ENCODE measurements at places on chromosomes 1 and 21.

- DNase-seq = no peak
Measured at GRCh38 chr1:29708381-29708780, 472.1 kb downstream of the PTPRU start.

DNA sequence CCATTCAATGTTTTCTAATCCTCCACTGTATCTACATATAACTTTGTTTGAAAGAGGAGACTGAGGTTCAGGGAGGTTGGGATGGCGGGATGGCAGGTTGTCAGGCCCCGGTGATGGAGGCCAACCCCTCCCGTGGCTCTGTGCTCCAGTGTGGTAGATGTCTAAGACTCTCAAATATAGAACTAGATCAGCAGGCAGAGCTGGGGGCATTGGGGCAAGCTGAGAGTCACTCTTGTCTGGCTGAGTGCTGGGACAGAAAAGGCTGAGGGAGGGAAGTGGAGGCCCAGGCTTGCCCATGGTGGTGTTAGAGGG is 1.7 kb downstream of the IL6R start:
- DNase-seq = no peak

- DNase-seq = no peak
Measured at GRCh38 chr1:170498876-170499275, 33.1 kb upstream of the GORAB start.

- no peak for DNase-seq
Measured at GRCh38 chr1:115266729-115267421, 71.2 kb downstream of the NGF start.

DNA sequence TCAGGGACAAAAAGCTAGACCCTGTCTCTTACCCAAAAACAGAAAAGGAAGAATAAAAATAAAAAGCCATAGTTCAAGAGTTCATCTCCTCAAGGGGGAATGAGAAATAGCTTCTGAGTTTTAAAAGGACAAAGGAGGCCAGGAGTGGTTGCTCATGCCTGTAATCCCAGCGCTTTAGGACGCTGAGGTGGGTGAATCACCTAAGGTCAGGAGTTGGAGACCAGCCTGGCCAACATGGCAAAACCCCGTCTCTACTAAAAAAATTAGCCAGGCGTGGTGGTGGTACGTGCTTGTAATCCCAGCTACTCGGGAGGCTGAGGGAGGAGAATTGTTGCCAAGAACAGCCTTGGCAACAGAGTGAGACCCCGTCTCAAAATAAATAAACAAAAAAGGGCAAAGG is 38.6 kb upstream of the CPLANE2 start:
- no peak for DNase-seq

GRCh38 chr1:224182866-224183590 is at the start of gene DEGS1:
TSS of gene DEGS1 (plus strand) at chr1:224183240. CDS start at chr1:224183337, 97 bp downstream.
- peak; percentile 66 for DNase-seq

DNA sequence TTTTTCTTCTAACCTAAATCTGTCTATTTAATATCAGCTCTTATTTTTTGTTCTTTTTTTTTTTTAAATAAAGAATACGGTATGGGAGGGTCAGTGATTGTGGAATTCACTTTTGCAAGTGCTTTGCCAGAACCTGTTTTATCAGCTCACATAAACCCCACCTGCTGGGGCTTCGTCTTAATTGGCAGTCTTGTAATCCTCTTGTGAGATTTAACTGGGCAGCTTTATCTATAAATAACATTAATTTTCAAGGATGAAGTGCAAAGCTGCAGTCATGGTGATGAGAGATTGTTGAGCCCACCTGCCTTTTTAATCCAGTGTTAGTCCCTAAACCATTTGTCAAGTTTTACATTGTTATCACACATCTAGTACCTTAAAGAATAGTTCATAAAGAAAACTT is 18.2 kb upstream of the PDC start:
- DNase-seq = no peak

DNA sequence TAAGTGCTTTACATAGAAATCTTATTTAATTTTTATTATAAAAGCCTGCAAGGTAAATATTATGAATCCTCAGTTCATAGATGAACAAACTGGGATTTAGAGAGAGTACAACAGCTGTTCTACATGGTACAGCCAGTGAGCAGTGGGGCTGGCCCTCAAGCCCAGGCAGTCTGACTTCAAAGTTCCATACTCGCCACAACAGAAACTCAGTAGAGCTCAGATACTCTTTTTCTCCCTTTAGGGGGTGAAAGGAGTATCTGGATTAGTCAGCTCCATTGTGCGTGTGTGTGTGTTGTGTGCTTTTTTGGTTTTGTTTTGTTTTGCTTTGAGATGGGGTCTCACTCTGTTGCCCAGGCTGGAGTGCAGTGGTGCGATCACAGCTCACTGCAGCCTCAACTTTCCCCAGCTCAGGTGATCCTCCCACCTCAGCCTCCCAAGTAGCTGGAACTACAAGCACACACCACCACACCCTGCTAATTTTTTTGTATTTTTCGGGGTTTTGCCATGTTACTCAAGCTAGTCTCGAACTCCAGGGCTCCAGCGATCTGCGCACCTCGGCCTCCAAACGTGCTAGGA is 378.5 kb downstream of the SMYD3 start:
- DNase-seq = no peak

DNA sequence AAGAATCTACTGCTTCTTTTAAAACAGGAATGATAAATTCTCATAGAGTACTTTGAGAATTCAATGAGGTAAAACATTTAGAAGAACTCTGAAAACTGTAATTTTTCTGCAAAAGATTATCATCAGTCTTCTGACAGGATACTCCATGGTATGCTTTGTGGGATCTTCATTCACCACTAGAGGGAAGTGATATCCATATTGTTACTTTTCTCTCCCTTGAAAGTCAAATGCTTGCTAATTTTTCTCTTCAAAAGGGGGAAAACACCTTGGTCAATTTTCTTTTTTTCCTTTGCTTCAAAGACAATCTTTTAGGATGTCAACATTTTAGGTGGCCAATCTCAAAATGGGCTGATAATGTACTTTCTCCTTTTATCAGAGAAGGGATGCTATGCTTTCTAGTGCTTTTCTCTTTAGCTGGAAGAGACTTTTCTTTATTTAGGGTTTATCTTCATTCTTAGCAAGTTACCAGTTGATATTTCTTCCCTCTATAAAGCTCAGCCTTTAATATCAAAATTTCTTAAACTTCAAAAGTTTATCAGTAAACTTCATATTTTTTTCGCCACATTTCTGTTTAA is 95.5 kb downstream of the NEGR1 start:
- DNase-seq = no peak

DNA sequence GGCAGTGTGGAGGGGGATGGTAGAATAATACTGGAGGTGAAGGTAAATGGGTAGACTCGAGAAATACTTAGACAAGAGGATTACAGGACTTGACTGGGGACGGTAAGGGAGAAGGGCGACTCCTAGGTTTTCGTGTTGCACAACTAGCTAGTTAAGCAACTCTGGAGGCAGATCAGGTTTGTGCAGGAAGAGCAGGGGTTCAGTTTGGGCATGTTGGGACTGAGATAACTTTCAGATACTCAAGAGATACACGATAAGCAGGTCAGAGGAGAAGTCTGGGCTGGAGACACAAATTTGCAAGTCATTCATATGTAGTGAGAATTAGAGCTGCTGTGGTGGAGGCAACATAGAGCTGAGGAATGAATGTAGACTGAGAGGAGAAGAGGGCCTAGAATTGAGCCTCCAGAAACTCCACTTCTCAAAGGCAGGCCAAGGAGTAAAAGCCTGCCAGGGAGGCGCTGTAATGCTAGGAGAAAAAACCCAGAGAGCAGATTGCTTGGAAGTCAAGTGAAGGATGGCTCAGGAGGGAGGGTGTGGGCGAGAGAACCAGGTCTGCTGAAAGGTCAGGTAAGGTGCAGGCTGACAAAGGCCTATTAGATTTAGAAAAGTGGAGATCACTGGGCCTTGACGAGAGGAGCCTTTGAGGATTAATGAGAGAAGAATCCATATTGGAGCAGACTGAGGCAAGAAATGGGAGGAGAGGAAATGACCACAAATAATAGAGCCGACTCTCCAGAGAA is 20.8 kb downstream of the MAB21L3 start:
- no peak for DNase-seq

DNA sequence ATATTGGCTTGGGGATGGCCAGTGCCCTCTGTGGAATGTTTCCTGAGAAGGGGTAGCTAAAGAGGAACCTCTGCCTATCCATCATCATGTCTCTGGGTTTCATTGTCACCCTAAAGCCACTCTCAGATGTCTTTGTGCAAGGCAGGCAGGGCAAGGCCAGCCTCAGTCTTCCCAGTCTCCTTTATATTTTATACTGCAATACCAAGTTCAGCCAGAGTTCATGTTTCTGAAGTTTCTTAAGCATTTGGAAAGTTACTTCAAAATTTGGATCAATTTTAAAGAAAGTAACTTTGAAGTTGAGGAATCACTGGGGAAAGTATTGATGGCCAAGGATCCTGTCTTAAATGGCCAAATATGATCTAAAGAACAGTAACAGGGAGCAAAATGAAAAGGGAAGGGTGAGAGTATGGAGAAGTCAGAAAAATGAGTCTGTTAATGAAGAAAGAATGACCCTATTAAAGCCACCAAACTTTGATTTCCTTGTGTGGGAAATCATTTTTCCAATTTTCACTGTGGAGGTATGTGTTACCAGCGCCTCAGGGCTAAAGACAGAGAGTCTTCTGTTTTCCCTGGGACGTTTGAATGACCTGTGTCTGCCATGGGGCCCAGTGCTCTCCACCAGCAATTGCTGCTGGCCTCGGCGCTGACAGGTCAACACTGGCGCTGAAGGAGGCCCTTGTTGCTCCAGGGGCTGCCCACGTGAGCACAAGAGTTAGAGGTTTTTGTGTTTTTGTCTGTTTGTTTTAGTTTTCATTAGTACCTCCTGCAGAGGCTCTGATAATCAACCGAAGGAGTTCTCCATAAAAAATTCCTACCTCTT is 93.9 kb downstream of the ATP5PO start:
- no peak for DNase-seq

- no peak for DNase-seq
Measured at GRCh38 chr1:58762806-58763205, 21.0 kb downstream of the JUN start.

DNA sequence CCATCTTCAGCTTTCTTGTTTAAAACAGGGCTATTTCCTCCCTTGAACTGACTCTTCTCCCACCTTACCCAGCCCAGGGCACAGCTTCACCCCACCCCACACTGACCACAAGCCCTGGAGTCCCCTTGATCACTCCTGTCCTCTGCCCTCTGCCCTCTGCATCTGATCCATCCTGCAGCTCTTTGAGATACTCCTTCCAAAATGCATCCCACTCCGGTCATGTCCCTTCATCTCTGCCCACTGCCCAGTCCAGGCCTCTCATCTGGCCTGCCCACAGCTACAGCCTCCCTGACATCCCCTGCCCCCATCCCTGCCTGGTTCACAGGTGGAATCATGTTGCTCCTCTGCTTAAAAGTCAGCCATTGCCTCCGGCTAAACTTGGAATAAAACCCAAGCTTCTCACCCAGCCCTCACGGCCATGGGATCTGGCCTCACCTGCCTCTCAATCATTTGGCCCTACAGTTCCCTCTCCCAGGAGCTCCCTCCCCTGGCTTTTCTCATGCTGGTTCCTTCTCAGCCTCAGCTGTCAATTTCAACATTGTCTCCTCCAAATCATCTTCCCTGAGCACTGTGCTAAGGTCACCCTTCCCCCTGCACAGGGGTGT is 202.0 kb downstream of the MATN1 start:
- DNase-seq = no peak

DNA sequence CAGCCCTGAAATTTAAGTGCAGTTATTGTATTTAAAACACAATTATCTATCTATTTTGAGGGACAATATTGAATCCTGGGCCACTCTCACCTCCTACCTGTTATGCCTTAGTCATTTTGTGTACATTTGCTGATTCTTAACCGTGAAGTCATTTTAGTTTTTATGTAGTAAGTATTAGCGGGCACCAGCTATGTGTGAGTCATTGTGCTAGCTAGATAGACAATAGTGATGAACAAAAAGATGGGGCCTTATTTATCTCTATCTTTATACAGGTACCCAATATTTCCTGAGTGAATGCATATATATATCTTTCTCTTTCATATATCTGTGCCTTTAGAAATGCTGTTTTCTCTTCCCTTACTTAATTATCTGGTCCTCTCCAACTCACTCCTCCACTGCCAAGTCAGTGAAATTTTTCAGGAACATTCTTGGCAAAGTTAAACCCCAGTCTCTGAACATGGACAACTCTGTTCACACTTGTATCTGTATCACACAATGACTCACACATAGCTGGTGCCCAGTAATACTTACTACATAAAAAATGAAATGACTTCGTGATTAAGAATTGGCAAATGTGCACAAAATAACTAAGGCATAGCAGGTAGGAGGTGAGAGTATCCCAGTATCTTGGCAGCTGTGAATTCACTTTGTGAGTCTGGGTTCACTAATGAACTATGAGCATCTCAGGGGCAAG is 166.0 kb upstream of the C8B start:
- DNase-seq = no peak

DNA sequence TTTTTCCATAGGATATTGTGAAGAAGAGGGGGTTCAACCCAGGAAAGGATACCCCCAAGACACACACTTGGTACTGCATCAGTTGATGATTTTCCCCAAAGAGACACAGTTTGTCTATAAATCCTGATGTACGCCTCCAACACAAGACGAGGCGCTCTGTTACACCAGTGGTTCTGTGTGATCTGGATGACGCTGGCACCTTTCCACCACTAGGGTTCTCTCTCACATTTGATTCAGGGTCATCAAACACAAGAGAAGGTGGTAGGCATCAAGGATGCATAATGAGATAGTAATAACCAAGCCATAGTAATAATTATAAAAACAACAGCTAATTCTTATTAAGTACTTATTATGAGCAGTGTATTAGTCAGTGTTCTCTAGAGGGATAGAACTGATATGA is 508.8 kb upstream of the ZP4 start:
- DNase-seq = no peak

GRCh38 chr1:221793439-221794078 is 51.7 kb upstream of the DUSP10 start:
- DNase-seq = no peak

- DNase-seq = no peak
Measured at GRCh38 chr1:38474738-38475623, 384.6 kb downstream of the RRAGC start.

- DNase-seq = no peak
Measured at GRCh38 chr1:33441088-33441745, 10.3 kb upstream of the PHC2 start.

- DNase-seq = no peak
Measured at GRCh38 chr21:46250146-46250725, 21.7 kb upstream of the LSS start.

DNA sequence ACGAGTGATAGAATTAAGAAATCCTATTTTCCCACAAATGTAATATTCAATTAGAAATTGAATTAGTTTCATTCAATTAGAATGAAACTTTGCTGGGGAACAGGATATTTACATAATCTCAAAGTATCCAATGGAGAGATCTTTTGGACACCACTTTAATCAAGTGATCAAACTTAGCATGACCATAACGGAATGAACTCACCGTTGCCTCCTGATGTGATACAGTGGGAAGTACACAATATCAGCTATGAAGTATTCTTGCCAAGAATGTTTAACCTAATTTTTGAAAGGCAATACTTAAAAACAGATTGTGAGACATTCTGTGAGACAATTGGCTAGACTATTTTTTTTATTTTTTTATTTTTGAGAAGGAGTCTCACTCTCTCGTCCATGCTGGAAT is 16.6 kb downstream of the CDKN2C start:
- DNase-seq = no peak

- DNase-seq = no peak
Measured at GRCh38 chr1:32349211-32349708, 13.0 kb downstream of the FAM229A start.

- peak; percentile 7 for DNase-seq
Measured at GRCh38 chr1:6962478-6962995, 177.3 kb downstream of the CAMTA1 start.

- no peak for DNase-seq
Measured at GRCh38 chr1:18919197-18919905, 17.0 kb upstream of the ALDH4A1 start.
